T1000 (cell line): ENCODE measurements at places on chromosomes 6 and 20.

DNA sequence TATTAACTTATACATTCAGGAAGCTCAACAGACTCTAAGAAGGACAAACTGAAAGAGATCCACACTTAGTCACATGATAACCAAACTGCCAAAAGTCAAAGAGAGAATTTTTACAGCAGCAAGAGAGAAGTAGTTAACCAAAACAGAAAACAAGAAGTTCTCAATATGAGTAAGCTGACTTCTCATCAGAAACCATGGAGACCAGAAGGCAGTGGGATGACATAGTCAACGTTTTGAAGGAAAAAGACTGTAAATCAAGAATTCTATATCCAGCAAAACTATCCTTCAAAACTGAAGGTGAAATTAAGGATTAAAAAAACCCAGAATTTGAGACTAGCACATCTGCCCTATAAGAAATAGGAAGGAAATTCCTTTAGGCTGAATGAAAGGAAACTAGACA, 60.4 kb downstream of the COL19A1 start:
- no peak for DNase-seq

DNA sequence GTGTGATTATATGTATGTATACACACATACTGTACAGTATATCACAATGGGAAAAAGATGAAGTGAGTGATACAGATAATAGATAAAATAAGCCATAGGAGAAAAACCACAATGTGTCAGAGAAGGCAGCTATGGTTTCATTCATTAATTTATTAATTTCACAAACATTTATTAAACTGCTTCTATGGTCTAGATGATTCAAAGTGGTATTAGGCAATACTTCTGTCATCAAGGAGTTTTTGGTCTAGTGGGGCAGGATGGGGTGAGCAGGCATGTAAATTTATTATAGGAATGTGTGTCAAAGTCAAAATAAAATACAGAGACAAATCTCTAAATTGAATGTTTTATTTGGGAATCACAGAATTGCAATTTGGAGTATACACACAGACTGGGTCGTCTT, 65.2 kb upstream of the ANKEF1 start:
- no peak for DNase-seq

GRCh38 chr6:117761610-117762009, 86.3 kb downstream of the NUS1 start:
- no peak for DNase-seq

GRCh38 chr6:158448856-158449255, 111.0 kb upstream of the TMEM181 start:
- no peak for DNase-seq

DNA sequence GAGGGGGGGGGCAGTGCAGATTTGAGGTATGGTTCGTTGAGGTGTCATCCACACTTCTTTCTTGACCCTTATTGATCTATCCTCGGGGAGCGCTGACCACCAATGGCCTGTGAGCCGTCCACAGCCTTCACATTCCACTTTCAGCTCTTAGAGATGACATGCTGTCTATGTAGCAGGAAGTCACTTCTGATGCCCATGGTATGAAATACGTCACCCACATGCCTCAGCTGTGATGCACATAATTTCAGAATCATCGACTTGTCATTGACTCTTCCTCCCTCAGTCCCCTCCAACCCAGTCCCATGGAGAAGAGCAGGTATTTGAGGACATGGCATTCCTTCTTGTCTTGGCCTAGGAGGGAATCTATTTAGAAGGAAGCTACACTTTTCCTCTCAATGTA, 4.7 kb upstream of the ADGRF5 start:
- no peak for DNase-seq

DNA sequence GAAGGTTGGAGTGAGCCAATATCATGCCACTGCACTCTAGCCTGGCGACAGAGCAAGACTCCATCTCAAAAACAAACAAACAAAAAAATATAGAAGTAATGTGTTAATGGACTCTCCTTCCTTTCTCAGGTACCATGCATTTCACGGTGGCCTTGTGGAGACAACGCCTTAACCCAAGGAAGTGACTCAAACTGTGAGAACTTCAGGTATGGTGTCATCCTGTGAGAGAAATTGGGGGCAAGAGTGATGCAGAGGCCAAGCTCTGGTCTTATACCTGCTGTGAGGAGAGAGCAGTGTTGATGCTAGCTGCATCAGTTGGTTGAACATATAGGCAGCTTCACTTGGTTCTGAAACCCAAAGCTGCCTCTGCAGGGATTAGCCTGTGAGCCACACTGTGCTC, 6.2 kb downstream of the ITCH start:
- DNase-seq, result no peak

GRCh38 chr6:39377539-39377950, 55.0 kb upstream of the KCNK16 start:
- DNase-seq, result peak; percentile 62

- no peak for DNase-seq
Measured at GRCh38 chr20:13060327-13060726, 51.6 kb downstream of the SPTLC3 start.

DNA sequence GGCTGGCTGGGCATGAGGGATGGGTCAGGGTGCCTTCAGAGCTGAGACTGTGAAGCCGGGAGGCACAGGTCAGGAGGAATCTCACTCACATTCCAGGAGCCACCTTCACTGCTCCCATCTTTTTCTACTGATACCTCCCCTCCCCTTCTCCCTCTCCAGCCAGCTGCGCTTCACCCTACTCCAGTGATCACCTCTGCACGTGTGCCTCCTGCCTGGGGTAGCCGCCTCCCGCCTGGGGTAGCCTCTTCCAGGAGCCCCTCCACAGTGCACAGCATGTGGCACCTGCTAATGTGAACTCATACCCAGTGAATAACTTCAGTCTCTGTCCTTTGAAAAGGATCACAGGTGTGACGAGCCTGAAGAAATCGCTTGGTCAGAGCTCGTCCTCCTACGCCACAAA, 232.6 kb downstream of the TMEM242 start:
- DNase-seq, result no peak

GRCh38 chr6:38149531-38149930, 330.0 kb downstream of the ZFAND3 start:
- no peak for DNase-seq

DNA sequence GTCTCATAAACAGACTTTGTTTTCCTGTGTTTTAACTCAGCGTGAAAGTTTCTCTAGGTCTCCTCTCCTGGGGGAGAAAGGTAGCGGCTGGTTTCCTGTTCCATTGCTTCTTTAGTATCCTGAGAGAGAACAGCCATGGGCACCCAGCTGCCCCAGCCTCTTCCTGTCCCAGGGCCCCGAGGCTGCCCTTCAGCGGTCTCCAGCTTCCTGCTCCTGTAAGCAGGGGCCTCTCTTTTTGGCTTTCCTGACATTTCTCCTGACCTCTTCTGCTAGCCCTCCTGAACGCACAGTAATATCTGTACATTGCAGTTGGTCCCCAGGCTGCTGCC, 2.4 kb upstream of the SSTR4 start:
- DNase-seq, result no peak

GRCh38 chr6:41061196-41061726, 8.3 kb downstream of the APOBEC2 start:
- no peak for DNase-seq

- DNase-seq, result no peak
Measured at GRCh38 chr6:31819871-31820299, 4.5 kb downstream of the HSPA1A start.

- DNase-seq, result no peak
Measured at GRCh38 chr20:8320306-8320705, 188.2 kb downstream of the PLCB1 start.

DNA sequence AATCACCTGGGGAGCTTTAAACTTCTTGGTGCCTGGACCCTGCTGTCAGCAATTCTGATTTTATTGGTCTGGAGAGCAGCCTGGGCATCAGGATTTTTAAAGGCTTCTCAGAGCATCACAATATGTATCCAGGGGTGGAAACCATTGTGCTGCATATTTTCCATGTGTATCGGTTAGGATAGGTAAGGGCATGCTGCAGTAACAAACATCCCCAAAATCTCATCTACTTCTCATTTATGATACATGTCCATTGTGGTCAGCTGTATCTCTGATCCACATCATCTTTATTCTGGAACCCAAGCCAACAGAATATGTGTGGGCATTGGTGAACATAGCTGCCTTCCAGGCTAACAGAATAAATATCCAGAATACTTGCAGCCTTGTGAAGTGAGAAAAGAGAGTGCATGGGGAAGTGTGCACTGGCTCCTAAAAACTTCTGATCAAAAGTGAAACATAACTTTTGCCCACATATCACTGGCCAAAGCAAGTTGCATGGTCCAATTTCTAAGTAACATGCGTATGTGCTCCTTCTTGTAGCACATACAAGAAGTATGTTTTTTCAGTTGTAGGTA, 215.1 kb downstream of the ZMYND8 start:
- no peak for DNase-seq

DNA sequence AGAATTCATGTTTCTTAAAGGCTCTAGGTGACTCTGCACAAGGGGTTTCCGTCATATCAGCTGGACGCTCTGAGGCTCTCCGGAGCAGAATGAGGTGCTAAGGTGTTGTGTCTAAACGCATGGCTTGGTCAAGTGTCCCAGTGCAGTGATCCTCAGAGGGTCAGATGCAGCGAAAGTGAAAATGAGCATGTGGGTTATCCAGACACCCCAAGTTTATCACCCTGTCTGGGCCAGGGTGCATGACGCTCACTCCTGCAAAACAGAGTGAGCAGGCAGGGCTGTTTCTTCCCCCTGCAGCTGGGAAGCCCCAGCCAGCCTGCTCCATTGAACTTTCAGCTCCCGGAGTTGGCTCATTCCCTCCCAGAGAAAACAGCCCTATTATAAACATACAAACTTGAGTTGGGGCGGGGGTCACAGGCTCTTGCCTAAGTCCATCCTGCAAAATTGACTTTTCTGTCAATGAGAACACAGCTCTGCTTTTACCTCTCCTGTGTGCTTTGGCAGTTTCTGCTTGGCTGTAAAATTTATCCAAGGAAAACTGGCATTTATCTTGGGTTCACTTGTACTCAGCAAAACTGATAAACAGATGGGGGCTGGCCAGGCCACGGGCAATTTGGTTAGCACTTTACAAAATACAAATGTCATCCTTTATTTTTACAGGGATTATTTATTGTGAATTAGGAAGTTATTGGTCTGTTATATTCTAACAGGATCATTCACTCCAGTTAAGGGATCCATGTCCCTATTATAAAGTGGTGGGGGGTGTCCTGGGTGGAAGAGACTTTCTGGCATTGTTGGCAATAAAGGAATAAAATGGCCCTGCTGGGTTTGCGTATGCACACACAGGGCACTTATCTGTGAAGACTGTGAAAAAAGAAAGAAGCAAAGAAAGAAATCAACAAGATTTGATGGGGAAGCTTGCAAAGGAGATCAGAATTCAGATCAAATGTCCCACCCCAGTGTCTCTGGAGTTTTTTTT, 154.9 kb downstream of the FOXA2 start:
- no peak for DNase-seq

DNA sequence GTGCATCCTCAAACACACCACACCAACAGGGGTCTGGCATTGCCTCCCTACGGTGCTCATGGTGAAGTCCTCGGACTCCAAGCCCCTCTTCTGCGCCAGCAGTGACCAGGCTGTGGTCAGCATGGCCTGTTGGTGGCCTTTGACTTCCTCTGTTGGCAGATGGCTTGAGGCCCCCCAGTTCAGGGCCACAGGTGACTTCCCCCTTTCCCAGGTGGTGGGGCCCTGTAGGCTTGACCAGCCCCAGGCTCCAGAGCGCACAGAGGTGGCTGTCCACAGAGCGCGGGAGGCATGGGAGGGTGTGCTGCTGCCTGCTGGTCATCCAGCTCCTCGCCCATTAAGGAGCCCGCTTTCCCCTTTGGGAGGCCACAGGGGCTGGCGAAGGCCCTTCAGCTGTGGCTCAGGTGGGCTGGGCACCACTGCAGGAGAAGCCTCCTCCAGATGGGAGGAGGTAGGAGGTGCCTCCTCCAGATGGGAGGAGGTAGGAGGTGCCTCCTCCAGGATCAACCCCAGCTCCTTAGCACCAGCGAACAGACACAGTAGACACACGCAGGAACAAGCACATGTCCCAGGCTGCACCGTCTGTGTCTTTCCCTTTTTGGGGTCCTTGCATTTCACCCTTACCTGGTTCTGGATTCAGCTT, 52.1 kb upstream of the BHLHE23 start:
- DNase-seq, result no peak

DNA sequence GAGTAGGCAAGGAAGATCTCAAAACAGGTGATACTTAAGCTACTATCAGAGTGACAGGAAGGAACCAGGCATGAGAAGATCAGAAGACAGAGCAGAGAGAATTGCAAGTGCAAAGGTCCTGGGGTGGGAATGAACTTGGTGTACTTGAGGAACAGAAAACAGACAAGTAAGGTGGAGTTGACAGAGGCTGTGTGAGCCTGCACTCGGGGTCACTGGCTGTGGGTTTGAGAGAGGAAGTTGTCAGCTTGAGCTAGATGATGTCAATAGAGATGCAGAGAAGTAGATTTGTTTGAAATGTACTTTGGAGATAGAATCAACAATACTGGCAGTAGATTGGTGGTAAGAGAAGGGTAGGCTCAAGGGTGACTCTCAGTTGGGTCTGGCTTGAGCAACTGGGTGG, 209.5 kb downstream of the CLIC5 start:
- DNase-seq, result no peak

GRCh38 chr6:2182251-2182650, 63.2 kb downstream of the GMDS start:
- DNase-seq, result no peak

DNA sequence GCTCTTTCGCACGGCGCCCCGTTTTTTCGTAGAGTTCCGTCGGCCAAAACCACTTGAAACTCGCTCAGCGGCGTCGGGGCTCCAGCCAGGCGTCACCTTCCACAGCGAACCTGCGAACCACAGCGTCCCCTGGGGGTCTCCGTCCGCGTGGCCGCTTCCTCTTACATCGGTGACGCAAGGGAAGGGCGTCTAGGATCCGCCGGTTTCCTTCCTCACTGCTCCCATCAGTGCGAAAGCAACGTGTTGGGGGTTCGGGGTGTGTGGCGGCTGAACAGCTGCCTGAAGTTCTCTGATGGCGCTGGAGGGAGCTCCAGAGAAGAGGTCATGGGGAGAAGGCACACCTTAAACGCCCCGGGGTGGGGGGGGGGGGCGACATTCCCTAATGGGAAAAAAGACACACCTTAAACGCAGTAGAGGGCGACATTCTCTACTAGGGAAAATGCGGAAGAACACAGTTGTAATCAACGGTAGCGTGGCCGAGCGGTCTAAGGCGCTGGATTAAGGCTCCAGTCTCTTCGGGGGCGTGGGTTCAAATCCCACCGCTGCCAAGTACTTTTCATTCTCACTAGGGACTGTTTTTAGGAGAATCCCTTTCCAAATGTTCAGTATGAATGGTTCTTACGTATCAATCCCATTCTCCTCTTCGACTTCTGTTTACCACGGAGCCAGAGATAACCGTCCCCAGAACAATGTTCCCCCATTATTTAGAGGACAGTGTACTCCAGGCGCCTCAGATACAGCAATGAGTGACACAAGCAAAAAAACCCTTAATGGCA, 16.4 kb downstream of the ZNF311 start:
- no peak for DNase-seq

- DNase-seq, result no peak
Measured at GRCh38 chr6:138546733-138547185, 47.5 kb upstream of the NHSL1 start.
